ENCODE measurements at places on chromosomes 3 and 15.
A peak's percentile ranks its signal among the peaks of the same experiment; 100 is the strongest.

- DNase-seq = no peak
Observed at GRCh38 chr3:46400000-46400734, 6.7 kb downstream of the CCR5AS start.

GRCh38 chr3:121883507-121883906 is 10.7 kb upstream of the SLC15A2 start:
- no peak for DNase-seq

- no peak for DNase-seq
Observed at GRCh38 chr3:185342459-185343174, 20.3 kb upstream of the MAP3K13 start.

DNA sequence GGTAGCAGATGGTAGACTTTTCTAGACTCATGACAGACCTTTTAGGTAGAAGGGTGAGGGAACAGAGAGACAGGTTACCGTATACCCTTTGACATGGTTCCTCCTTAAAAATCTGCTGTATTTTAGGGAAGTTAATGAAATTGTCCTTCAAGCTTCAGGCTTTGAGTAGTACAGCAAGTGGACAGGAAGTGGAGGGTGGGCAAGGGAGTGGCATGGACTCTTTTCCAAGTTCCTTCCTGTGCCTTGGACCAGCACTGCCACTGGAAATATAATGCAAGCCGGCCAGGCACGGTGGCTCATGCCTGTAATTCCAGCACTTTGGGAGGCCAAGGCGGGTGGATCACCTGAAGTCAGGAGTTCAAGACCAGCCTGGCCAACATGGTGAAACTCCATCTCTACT is 156.1 kb upstream of the LRRFIP2 start:
- DNase-seq = no peak

- DNase-seq = no peak
Observed at GRCh38 chr15:84604826-84605553, 4.2 kb downstream of the ZSCAN2 start.

DNA sequence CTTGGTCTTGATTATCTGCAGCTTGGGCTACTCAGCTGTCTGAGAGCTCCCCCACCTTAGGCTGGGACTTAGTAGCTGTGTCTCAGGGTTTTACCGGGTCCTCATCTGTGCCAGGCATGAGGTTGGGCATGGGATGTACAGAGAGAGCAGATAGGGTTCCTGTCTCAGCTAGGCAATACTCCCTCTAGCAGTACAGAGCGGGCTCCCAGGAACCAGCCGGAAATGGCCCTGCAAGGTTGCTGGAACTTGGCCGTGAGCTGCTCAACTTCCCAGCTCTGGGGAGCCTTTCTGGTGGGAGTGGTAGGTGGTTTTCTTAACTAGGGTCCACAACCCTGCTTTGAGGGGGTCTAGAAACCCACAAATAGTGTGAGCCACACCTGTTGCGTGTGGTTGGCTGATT is 58.3 kb downstream of the ATP2B2 start:
- no peak for DNase-seq

DNA sequence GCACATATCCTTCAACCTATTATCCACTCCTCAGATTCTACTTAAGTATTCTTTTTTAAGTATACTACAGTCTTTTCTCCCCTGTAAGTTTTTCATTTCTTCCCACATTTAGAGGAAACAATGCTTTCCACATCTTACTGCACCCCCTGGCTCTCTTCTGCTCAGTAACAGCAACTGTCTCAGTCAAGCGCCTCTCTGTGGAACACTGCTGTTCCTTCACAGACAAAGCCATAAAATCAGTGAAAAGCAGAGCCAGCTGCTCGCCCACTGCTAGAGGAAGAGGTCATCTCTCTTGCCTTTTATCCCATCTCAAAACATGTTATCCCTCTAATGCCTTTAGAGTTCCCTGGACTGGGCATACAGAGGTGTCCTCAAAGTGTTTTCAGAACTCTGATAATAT is 24.8 kb downstream of the SERP1 start:
- DNase-seq = no peak

DNA sequence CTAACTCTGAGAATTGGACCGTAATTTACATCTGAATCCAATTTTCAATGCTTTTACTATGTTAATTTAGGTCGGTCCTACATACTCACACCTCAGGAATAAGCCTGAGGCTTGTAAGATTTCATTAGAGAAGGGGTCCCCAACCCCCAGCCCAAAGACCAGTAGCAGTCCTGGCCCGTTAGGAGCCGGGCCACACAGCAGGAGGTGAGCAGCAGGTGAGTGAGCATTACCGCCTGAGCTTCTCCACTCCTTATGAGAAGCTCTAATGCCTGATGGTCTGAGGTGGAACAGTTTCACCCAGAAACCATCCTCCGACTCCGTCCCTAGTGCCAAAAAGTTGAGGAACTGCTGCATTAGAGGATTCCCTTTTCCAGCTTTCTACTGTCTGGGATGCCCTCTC is 757.3 kb downstream of the SI start:
- DNase-seq = no peak

- peak; percentile 22 for DNase-seq
Observed at GRCh38 chr15:101541501-101542292, 52.2 kb upstream of the PCSK6 start.

- no peak for DNase-seq
Observed at GRCh38 chr15:55234104-55234799, 37.5 kb upstream of the RSL24D1 start.

GRCh38 chr3:138842483-138843188 is 7.9 kb upstream of the PIK3CB start:
- no peak for DNase-seq

DNA sequence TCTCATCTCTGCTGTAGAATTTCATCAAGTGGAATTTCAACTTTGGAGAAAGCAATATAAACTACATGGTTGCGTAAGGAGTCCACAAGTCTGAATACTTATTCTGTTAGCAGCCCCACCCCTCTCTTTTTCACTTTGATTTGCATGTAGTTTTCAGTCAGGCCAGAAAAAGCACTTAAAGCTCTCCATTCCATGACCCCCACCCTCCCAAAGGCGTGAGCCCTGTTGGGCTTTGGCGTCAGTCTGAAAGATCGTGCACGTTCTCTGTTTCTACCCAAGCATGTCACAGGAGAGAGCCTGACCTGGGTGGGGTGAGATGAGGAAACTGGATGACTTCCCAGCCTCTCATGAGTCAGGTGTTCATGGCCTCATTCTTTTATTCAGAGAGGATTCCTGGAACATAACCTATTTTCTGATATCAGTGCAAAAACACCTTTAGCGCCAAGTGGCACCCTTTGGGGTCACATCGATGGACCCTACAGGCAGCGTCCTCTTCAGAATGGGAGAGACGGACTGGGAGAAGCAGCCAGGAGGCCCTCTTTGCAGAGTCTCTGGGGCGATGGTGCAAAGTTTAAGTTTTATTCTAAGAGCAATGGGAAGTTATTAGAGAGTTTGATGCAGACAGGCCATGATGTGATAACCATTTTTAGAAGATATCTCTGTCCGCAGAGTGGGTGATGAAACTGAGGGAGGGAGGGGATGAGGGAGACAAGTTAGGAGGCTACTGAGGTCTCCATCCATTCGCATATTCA is 55.8 kb downstream of the LSM3 start:
- DNase-seq = no peak

- DNase-seq = no peak
Observed at GRCh38 chr3:46065294-46065705, 38.0 kb upstream of the XCR1 start.

- DNase-seq = no peak
Observed at GRCh38 chr15:43449981-43450380, 43.0 kb downstream of the TP53BP1 start.

- DNase-seq = peak; percentile 42
Observed at GRCh38 chr3:13161771-13162535, 88.7 kb upstream of the IQSEC1 start.

DNA sequence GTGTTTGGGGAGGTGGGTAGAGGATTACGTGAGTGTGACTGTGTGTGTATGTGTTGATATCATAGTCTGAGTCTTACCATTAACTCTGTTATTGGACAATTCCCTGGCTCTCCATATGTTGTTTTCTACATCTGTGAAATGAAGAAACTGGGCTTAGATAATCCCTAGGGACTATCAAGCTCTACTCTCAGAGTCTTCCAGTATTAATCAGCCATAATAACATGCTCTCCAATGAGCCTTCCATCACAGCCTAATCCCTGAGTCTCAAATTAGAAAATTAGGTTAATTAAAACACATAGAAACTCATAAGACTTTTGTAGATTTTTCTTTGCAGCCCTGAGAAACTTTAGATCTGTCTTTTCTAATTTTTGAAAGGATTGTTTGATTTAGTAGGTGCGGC is 404.2 kb upstream of the RARB start:
- no peak for DNase-seq

DNA sequence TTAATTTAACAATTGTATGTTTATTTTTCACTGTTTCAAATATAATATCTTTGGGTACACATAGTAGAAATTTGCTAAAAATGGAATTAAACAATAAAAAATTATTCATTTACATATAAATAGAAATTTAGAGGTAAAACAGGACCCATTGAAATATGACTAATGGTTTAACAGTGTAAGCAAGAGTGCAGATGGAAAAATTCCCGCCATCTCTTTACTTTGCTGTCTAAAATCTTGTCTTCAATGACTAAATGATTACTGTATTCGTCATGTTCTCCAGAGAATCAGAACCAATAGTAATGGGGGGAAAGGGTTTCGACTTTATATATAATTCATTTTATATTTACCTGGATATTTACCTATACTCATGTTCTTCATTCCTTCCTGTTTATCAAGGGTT is 163.1 kb downstream of the IL1RAP start:
- DNase-seq = no peak

DNA sequence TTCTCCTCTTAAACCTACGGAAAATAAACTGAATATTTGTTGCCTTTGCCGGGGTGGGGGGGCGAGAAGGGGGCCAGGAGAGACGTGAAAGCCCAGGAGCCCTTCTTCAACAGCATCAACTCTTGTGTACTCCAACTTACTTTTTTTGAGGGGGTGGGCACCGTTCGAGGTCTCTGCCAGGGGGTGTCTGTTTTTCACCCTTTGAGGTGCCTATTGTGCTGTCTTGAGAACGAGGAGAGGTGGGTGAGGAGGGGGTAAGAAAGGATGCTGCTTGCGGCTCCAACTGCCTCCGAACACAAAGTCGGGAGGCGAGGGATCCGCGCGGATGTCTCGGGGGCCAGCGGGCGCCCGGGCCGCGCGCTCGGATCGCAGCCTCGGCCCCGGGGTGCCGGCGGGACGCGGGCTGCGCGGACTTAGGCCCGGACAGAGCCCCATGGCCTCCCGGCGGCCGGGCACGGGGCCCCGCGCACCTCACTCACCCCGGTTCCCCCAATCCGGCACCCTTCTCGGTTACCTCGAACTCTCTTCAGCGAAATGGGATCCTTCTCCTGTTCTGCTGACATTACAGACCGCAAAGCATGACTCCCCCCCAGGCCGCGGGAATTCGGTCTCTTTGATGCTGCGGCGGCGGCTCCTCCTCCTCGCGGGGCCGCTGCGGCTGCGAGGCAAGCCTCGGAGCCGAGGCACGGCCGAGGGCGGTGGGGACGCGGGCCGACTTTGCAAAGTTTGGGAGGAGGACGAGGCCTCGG is 650 bp downstream of the PYGO1 start:
- DNase-seq = peak; percentile 43

GRCh38 chr3:124620600-124621063 is 109.6 kb upstream of the UMPS start:
- no peak for DNase-seq

- DNase-seq = peak; percentile 45
Observed at GRCh38 chr3:127172781-127173515, 20.0 kb upstream of the PRR23E start.

GRCh38 chr15:56996746-56997470 is 78.5 kb downstream of the TCF12 start:
- DNase-seq = no peak

- no peak for DNase-seq
Observed at GRCh38 chr3:123300583-123300982, 98.8 kb downstream of the SEC22A start.

DNA sequence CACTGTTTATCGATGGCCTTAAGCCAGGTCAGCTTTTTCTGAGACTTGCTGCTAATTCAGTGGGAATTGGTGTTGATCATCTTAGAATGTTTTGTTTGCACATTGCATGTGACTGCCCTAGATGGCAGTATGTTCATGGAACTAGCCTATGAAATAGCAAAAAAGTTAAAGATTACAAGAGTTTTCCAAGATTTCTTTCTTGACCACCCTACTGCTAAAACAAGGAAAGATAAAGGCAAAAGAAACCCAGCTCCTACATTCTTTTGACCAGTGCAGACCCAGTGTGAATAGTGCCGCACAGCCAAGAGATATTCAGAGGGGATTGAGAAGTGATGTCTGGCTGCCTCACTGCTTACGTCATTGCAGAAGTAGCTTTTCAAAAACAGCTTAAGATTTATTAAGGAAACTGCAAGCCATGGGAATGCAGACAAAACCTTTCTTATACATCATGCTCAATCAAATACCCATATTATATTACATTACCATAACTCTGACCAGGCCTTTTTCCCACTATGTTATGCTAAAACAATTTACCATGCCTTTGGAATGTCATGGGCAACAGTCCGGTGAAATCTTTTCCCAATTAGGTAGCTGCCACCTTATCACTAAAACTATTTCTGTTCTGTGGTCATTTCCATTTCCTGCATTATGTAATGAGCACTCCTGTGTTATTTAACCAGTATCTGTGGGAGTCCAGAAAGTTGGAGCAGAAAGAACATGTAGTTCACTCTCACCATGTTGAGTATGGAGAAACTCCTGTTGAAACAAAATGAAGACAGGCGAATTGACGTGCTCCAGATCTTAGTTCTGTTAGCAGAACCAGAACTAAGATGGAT is 6.0 kb downstream of the PHLDB2 start:
- no peak for DNase-seq

GRCh38 chr3:71436337-71436736 is 147.2 kb downstream of the FOXP1 start:
- no peak for DNase-seq

DNA sequence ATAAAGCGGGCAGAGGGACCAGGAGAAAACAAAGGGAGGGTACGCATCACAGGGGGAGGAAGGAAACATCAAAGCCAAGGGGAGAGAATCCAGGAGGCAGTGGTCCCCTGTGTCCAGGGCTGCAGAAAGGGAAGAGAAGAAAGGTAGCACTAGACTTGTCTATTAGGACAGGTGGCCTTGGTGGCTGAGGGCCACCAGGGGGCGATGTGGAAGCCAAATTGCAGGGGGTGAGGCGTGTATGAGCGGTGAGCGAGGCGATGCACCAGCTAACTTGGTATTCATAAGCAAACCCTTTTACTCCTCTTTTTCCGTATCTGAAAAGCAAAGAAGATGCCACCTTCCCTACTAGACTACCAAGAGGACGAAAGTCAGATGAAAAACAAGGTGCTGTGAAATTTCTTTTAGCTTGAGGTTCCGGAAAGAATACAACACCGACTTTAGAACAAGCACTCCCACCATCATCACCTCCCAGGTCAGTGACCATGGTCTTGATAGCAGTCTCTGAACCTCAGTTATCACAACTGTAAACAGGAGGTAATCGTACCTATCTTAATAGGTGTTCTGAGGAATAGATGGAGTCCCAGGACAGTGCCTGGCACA is 654.4 kb upstream of the ADAMTS9 start:
- DNase-seq = peak; percentile 81
